ENCODE measurements at places on chromosomes 4 and X.

GRCh38 chrX:20971250-20971649 is 403.0 kb upstream of the CNKSR2 start:
- DNase-seq = no peak

GRCh38 chr4:147220833-147221232 is 260.1 kb upstream of the EDNRA start:
- no peak for DNase-seq

DNA sequence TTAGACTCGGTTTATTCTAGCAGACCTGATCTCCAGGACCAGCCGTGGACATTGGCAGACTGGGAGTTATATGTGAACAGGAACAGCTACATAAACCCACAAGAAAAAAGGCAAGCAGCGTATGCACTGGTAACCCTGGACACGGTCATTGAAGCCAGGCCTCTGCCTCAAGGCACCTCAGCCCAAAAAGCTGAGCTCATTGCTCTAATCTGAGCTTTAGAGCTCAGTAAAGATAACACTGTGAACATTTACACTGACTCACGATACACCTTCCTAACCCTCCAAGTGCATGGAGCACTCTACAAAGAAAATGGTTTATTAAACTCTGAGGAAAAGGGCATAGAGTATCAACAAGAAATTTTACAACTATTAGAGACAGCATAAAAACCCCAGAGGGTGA is 148.9 kb upstream of the FGF16 start:
- no peak for DNase-seq

GRCh38 chr4:108607079-108607815 is 13.1 kb upstream of the RPL34 start:
- no peak for DNase-seq

- no peak for DNase-seq
Observed at GRCh38 chr4:112531146-112531545, 15.2 kb upstream of the NEUROG2 start.

DNA sequence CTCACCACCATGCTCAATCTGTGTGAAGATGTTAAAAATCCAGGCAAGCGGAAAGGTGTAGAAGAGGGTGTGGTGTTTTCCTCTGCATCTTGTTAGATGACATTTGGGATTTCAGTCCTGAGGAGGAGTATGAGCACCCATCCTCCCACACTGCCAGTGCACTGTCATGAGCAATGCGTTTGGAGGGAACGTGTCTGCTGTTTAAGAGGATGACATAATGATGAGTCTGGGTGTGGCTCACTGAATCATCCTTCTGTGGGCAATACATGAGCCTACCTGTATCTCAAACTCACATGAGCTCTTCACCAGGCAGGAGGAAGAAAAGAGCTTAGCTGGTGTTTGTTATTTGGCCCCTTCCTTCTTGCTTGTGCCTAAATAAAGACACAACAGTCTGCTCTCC is 67.9 kb upstream of the ARX start:
- DNase-seq = no peak

- DNase-seq = no peak
Observed at GRCh38 chr4:74038425-74039314, at the start of gene CXCL3. TSS of gene CXCL3 (minus strand) at chr4:74038689. CDS start at chr4:74038611, 78 bp downstream.

GRCh38 chrX:67500617-67501016 is 43.2 kb upstream of the AR start:
- no peak for DNase-seq

GRCh38 chrX:8305350-8305749 is 134.3 kb upstream of the VCX2 start:
- no peak for DNase-seq

GRCh38 chrX:13482746-13483541 is 86.5 kb upstream of the EGFL6 start:
- DNase-seq = no peak

DNA sequence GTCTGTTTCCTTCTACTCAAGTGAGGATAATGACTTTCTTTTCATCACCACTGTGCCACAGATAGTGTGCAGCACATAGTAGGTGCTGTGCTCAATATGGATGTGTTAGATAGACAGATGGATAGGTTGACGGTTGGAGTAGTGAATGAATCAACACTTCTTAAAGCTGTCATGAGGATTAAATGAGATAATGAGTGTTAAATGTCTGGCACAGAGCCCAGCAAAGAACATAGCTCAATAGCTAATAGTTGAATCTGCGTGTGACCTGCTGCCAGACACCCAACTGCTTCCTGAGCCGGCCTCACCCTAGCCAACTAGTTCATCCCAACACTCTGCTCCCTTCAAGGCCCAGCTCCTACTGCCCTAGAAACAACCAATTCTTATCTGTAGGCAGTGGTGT is 67.7 kb upstream of the PJA1 start:
- no peak for DNase-seq

DNA sequence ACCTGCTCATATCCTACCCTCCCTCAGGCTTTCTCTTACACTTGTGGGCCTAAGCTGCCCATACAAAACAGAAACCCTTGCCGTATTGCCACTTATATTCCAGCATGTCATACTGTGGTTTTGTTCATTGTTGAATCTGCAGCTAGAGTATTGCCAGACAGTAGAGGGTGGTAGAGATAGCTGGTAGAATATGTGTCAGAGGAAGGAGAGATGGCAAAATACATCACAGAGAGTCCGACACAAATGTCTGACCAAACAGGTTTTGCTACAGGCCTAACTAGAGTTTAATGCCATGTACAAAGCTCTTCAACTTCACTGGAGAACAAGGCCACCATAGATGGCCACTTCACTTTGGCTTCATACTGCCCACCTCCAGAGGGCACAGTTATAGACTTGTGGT is 160.1 kb downstream of the EFHC2 start:
- DNase-seq = no peak

DNA sequence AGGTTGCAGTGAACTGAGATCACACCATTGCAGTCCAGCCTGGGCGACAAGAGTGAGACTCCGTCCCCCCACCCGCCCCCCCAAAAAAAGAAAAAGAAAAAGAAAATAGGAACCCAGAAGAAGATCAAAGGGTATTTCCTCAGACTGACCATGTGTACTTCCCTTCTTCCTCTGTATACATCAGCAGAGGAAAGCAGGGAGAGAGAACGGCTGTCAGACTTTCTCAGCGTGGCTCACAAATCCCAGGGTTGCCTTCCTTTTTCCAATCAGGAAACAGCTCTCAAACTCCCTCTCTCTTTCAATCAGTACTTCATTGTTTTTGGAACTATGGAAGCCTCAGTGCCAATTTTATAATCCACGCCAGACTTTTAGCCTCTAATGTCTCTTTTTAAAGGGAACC is 59.1 kb downstream of the CHRNA9 start:
- no peak for DNase-seq

DNA sequence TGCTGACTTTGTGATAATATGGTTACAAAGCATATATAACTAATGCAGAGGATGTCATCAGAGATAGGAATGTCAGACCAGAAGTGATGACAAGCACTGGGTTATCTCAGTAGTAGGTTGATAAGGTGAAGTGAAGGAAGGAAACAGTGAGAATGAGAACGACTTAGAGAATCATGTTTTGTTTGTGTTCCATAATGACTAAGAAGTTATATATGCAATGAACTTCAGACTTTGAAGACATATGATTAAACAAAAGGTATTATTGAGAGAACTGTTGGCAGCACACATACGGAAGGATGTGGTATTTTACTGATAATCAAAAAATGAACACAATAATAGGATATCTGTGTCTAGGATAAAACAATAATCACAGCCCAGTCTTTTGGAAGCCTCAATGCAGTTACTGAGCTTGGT is 18.3 kb upstream of the HHIP start:
- no peak for DNase-seq

- no peak for DNase-seq
Observed at GRCh38 chr4:3532751-3533422, 665 bp upstream of the LRPAP1 start.

- DNase-seq = no peak
Observed at GRCh38 chr4:94244829-94245185, 37.1 kb downstream of the SMARCAD1 start.

- DNase-seq = no peak
Observed at GRCh38 chr4:173269280-173269679, 64.9 kb downstream of the HMGB2 start.

DNA sequence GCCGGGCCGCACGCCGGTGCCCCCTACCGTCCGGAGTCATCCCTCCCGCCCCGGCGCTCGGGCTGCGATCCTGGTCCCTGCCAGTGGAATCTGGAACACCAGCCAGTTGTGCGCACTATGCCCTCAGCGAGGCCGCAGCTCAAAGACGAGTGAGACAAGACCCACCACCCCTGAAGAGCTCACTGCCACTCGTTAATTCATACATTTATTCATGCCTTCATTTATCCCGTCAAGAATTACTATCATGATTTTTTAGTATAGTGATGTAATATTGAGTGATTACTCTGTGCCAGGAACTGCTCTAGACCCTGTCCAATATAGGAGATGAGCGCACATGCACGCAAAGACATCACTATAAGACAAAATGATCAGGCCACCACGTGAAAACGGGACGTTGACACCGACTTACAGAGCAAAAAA is 247 bp upstream of the PPA2 start:
- no peak for DNase-seq

DNA sequence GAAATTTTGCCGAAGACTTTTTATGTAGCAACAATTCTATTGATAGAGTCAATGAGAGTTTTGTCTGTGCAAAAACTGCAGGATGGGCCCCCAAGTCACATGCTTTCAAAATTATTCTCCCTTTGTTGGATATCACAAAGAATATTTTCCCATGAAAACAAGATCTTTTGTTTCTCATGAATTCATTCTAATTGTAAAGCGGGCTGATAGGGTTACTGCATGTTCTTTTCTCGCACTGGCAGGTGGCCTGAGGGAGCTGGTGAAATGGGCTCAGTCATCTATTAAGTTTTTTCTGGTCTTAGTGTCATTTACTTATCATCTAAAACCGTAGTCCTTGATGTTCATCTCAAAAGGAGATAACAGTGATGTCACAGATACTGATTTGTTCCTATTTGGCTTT is 44.2 kb downstream of the MID1IP1 start:
- no peak for DNase-seq

- no peak for DNase-seq
Observed at GRCh38 chr4:29762151-29762550, 958.0 kb upstream of the PCDH7 start.

GRCh38 chr4:169209388-169209883 is 61.3 kb downstream of the SH3RF1 start:
- DNase-seq = no peak

DNA sequence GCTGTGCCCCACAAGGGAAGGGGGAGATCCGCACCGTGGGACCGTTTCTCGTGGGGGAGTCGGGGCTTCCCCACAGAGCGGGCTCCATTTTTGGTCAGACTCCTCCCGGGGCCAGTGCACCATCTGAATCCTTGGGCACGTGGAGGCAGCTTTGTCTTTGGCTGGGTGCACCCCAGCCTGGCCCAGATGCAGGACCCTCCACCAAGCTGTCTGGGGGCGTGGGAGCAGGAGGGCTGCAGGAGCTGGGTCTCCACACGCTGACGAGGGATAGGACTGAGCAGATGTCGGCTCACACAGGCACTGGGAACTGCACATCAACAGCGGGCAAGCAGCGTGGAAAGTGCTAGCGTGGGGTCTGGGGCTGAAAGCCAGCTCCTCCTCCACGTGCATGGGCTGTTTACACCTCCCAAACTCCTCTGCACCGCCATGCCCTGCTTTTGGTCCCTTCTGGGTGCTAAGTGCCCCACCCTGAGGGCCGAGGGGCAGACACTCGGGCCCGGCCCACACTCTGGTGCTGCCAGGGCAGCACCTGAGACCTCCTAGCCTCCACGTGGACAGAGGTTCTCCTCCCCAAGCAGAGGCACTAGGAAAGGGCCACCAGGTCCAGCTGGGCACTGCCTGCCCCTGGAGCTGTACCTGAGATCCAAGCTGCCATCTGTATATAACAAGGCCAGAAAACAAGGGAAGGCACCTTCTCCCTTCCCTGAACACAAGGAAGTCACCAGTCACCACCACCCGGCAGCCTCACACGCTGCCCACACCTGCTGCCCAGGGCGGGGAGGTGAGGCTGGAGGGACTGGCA is 13.8 kb downstream of the DGKQ start:
- no peak for DNase-seq

DNA sequence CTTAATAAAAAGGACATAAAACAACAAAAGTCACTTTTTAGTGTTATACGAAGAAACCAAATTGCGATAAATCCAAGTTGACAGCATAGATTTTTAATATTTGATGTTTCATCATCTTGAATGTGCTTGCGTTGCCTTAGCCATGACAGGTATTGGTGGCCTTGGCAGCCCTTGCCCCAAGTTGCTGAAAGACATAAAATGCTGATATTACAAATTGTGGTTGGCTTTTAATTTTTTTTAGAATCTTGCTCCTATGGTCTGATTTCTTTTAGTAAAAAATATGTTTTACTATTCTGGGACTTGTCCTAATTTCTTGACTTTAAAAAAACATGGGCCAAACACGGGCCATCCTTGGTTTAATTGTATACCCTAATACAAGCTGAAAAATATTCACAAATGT is 122.6 kb downstream of the SLC4A4 start:
- no peak for DNase-seq

GRCh38 chrX:136623396-136623795 is 24.6 kb upstream of the CD40LG start:
- peak; percentile 5 for DNase-seq

GRCh38 chrX:154398668-154399526 is 720 bp downstream of the RPL10 start:
- DNase-seq = peak; percentile 84

GRCh38 chrX:10015355-10015722 is 48.2 kb downstream of the CLDN34 start:
- DNase-seq = no peak

DNA sequence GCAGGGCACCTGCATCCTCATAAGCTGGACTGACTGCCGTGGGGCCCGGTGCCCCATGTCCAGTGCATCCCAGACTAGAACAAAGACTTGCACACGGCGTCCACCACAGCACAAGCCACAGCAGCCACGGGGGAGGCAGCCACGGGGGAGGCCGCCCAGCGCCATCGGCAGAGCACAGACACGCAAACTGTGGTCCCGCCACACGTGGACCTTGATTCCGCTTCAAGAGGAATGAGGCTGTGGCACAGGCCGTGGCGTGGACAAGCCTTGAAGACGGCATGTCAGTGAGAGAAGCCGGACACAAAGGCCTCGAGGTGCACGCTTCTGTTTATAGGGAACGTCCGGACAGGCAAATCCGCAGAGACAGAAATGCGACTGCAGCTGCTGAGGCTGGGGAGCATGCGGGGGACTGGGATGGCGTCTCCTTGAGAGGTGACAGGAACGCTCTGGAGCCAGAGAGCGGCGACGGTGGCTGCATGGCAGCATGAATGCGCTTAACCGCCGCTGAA is 10.1 kb upstream of the CPLX1 start:
- no peak for DNase-seq

DNA sequence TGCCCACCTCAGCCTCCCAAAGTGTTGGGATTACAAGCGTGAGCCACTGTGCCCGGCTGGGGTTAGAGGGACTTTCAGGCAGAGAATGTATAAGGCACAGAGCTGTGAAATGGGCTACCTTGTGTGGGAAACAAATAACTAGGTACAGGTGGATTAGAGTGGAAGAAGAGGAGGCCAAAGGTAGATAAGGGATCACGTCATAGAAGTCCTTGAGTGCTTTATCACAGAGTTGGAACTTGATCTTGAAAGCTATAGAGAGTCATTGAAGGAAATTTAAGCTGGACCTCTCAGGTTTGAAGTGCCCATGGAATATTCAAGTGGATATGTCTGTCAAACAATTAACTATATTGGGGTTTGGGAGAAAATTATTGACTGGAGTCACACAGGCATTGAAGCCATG is 8.4 kb downstream of the N4BP2 start:
- no peak for DNase-seq

GRCh38 chr4:101337688-101338087 is 9.6 kb downstream of the PPP3CA start:
- no peak for DNase-seq

GRCh38 chr4:45751877-45752530 is 371.9 kb downstream of the GABRG1 start:
- DNase-seq = no peak

- peak; percentile 42 for DNase-seq
Observed at GRCh38 chr4:76212851-76213414, 691 bp downstream of the SCARB2 start.
